ENCODE measurements at places on chromosomes 3 and 15.

DNA sequence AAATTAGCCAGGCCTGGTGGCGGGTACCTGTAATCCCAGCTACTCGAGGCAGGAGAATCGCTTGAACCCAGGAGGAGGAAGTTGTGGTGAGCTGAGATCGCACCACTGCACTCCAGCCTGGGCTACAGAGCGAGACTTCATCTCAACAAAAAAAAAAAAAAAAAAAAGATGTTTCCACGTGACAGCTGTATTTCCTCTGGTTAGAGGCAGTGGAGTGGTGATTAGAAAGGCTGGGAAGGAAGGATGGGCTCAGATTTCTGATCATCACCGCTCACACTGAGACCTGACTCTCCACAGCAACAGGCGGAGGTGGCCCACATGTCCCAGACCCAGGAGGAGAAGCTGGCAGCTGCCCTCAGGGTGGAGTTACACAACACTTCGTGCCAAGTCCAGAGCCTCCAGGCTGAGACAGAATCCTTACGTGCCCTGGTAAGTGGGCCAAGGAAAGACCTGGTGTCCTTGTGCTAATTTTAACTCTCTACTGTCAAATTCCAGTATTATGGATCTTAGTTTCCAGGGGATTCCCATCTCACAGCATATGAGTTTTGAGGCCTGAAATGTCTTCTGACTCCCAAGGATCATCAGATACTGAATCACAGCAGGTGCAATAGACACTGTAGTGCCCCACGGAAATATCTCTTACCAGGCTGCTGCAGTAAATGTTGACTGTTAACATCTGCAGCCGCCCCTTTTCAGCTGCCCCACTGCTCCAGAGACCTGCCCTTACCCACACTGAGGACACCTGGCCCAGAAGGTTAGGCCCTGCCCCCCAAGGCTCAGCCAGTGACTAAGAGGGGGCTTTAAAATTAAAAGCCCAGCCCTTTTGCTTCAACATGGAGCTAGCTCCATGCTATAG lies 66.9 kb downstream of the BFSP2 start:
- no peak for DNase-seq

- no peak for DNase-seq
Measured at GRCh38 chr15:64905119-64905831, 6.4 kb upstream of the ANKDD1A start.

DNA sequence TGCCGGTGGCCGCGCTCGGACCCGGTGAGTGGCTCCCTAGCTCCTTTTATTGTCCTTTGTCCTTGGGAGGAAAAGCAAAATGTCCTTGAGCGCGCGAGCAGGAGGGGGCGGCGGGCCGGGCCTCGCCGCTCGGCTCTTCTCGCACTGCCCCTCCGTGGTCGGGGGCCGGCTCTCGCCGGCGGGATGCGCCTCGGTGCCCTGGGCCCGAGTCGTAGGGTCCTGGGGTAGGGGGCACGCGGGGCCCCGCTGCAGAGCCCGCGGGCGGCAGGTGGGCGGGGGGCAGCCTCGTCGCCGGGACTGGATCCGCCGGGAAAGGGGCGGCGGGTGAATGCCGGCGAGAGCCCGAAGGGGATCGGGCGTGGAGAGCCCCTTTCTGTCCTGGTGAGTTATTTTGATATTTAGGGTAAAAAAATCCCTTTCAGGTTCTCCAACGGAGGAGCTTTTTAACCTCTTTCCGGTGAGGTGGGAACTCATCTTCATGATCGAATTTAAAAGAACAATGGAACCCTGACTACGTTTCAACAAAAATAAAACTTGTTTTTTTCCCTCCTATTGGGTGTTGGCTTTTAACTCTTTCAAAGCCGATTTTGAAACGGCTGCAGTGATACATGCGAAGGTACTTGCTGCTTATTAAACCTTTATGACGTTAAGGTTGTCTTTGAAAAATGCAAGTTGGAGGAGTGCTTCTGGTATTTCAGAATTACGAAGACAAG lies 16.8 kb upstream of the CHD2 start:
- peak; percentile 89 for DNase-seq

DNA sequence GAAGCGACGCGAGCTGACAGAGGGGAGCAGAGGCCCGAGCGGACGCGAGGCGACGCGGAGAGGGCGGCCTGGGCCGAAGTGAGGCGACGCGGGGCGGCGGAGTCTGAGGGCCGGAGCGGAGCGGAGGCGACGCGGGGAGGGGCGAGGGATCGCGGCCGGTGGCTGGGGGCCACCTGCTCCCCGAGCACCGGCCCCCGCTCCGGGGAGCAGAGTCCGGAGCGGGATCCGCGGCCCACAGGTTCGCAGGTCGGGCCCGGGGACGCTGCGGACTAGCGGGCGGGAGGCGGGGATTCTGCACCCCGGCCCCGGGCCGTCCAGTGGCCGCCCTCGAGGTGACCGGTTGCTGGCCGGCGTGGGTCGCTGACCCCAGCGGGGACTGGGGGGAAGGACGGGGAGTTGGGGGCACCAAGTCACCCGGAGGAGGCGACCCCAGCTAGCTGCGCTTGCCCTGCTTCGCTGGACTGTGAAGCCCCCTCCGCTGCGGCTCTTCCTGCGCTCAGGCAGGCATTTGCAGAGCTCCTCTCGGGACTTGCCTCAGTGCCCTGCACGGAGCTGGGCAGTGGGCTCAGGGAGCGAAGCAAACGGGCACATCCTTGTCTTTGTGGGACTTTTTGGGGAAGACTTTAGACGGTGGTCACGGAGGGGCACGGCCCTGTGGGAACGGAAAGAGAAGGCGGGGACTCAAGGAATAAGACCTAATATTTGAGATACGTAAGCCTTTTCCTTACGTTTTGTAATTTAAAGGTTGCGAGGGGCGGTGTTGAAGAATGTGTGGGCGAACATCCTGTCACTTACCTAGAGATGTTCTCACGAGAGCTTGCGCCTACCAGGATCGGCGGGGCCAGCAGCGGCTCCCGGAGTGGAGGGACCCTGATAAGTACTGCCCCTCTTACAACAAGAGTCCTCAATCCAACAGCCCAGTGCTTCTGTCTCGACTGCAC lies 566 bp downstream of the HMCES start:
- DNase-seq = peak; percentile 45

- DNase-seq = no peak
Measured at GRCh38 chr15:99909592-99910295, 176.5 kb upstream of the LYSMD4 start.

DNA sequence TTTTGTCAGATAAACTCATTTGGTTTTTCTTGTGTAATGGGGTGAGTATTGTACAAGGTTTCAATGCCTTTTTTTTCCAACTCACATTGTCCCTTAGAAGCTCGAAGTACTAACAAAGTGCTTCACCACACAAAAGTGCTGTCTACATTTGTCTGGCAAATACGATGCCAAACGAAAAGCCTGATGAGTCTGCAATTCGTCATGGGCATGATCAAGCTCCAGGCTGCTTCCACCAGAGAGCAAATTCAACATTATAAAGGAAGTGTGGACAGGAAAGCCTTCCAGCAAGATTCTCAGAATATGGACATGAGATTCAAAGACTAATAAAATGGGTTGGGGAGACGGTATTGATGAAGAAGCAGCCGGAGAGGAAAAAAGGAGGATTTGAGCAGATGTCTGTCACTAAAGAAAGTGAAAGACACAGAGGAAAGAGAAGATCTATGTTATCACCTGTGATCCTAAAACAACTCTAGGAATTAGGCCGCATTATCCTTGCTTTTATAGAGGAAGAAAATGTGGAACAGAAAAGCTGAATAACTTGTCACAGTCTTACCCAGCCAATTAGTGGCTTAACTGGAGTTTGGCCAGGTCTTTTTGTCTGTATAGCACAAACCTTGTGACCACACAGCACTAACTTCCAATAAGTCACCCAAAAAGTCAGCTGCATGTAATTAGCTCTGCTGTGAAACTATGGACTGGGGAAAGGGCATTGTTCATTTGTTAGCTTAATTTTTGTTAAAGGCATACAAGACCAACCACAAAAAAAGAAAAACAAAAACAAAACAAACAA lies 494.8 kb downstream of the FHIT start:
- DNase-seq = no peak

- DNase-seq = no peak
Measured at GRCh38 chr3:187694801-187695200, 7.6 kb downstream of the RTP2 start.

DNA sequence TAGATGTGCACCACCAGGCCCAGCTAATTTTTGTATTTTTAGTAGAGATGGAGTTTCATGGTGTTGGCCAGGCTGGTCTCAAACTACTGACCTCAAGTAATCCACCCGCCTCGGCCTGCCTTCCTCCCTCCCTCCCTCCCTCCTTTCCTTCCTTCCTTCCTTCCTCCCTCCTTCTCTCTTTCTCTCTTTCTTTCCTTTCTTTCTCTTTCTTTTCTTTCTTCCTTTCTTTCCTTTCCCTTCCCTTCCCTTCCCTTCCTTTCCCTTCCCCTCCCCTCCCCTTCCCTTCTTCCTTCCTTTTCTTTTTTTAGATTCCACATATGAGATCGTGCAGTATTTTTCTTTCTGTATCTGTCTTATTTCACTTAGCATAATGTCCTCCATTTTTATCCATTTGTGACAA lies 81.3 kb downstream of the FAM81A start:
- DNase-seq = no peak

DNA sequence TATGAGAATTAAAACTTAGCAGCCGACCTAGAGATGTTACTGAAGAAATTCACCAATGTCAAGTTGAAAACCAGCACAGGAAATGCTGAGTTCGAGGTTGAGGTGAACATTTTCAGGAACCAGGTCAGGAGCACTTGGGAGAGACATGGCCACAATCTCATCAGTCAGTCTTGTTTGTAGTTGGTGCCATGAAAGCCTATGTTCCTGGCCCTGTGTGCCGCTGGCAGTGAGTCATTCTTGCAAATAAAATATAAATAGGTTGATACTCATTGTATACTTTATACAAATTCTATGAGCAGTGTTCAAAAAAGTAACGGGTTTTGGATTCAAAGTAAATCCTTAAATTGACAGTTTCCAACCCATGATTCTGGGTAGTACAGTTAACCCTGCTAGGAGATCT lies 1.5 kb upstream of the FSIP1 start:
- DNase-seq = no peak

DNA sequence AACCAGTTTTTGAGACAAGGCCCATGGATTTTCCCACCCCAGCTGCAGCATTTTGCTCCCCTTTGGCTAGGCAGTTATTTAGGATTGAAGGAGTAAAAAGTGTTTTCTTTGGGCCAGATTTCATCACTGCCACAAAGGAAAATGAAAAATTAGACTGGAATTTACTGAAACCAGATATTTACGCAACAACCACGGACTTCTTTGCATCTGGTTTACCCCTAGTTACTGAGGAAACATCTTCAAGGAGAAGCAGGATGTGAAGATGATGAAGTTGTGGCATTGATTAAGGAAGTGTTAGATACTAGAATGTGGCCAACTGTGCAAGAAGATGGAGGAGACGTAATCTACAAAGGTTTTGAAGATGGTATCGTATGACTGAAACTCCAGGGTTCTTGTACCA lies 165.2 kb upstream of the MYRIP start:
- DNase-seq = no peak

DNA sequence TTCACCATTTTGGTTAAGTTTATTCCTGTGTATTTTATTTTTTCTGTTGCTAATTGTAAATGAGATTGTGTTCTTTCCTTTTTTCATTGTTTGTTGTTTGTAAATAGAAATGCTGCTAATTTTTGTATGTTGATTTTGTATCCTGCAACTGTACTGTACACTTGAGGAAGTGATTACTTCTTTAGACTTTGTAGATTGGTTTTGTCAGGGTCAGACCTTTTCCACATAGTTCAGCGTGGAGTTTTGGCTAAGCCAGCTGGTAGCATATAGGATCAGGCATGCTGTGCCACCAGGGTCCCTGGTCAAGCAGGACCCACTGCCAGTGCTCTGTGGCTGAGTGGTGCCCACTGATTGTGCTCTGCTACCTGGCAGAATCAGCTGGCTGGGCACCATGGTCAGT lies 80.1 kb downstream of the CD200 start:
- DNase-seq = no peak

GRCh38 chr3:195071916-195072820 lies 198.8 kb downstream of the XXYLT1 start:
- DNase-seq = no peak
